Urothelium cell line (cell line): ENCODE measurements at places on chromosomes 3 and 15.
A peak's percentile ranks its signal among the peaks of the same experiment; 100 is the strongest.

DNA sequence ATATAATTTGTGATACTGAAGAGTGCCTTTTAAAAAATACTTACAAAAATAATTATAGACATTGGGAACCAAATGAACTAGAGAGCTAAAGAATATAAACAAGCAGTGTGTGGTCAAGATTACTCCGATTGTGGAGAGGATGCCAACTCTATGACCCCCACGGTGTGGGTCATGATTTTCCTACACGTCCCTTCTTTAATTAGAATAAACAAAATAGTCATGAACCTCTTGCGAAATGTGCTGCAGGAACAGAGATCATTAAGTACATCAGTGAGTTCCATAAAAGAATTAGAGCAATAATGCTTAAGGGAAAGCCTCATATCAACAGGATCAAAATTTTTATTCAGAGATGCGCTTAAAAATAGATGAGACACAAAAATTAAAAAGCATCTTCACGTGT, 476.6 kb upstream of the ROBO1 start:
- no peak for DNase-seq

GRCh38 chr15:94130504-94130903, 100.9 kb upstream of the MCTP2 start:
- DNase-seq, result no peak

DNA sequence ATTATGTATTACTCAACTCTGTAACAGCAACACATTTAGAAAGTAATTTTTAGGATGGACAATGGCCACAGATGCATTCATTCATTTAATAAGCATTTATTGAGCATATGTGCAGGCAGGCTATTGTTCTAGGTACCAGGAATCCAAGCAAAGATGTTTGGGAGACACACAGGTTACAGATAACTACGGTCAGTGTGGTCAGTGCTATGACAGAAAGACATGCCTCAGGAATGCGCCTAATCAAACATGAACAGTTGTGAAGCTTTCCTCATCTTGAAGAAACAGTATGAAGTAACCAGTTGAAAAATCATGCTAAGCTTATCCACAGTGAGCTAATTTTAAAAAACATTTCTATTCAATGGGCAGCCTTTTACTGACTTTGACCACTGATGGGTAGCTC, 155.4 kb upstream of the CCDC54 start:
- DNase-seq, result peak; percentile 31

- DNase-seq, result no peak
Observed at GRCh38 chr3:105653166-105653565, 215.6 kb downstream of the CBLB start.

GRCh38 chr3:80580146-80580545, 812.3 kb upstream of the ROBO1 start:
- DNase-seq, result no peak

DNA sequence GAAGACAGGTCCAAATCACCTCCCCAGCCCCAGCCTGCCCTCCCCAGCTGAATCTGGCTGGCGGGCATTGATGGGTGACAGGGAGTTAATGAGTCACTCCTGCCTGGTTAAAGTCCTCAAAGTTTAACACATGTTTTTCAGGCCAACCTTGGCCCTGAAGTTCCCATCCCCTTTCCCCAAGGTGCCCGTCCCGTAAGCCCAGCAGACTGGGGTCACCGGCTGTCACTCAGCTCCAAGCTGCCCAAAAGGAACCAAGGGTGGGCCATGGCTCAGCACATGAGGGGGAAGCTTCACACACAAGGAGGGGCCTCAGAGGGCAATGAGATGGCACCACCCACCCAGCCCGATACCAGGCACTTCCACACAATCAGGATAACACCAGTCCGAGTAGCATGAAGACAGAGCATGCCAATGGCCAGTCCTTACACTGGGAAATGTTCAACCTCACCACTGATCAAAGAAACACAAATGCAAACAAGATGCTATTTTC, 10.2 kb upstream of the KLF15 start:
- DNase-seq, result no peak

DNA sequence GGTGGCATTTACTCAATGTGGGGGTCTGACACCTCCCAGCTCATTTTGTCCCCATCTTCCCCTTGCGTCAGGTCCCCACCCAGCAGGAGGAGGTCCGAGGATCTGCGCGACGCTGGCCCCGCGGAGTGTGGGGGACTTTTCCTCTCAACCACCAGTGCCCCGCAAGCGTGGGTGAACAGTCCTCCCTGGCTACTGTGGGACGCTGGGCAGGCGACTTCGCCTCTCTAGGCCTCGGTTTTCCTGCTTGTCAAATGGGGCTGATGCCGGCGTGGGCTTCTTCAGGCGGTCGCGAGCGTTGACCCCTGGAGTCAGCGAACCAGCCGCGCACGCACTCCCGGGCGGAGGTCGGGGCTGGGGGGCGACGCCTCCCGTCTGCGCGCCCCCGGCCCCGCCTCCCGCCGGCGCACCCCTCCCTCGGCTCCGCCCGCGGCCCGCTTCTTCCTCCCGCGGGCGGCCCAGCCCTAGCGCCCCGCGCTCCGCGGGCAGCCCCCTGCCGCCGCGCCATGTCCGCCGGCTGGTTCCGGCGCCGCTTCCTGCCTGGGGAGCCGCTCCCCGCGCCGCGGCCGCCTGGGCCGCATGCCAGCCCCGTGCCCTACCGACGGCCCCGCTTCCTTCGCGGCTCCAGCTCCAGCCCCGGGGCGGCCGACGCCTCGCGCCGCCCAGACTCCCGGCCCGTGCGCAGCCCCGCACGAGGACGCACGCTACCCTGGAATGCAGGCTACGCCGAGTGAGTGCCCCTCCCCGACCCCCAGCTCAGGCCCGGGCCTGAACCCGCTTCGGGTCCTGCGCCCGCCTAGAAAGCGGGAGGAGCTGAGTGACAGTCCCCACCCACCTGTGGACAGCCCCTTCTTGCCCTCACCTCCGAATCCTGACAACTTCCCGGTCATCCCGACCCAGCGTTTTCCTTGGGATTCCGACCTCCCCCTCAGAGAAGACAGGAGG, at the start of gene PPM1M:
TSS of gene PPM1M (plus strand) at position 438 of the 942 bp plus-strand sequence. CDS start at position 504, 66 bp downstream.
- DNase-seq, result peak; percentile 77

GRCh38 chr3:143600756-143601718, 247.2 kb downstream of the SLC9A9 start:
- DNase-seq, result no peak

GRCh38 chr3:78706906-78707523, 1060.8 kb downstream of the ROBO1 start:
- no peak for DNase-seq

GRCh38 chr15:43251871-43252250, 14.9 kb downstream of the TGM5 start:
- DNase-seq, result no peak

DNA sequence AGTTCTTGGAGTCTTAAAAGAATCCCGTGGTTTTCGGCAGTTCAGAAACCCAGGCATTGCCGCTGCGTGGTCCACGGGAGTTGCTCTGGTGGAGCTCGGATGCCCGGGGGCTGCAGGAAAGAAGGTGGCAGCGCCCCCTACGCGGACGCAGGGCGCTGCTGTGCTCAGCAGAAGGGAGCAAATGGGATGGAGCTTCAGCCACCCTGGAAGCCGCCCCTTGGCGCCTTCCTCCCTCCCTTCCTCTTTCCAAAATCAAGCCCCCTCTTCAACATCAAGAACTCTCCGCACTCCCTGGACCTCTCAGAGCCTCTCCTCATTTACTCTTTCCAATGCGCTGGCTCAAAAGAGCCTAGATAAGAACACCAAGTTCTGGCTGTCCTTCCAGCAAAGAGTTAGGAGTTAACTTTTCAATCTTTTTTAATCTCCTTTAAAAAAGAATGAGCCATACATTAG, 880 bp upstream of the CHRNA7 start:
- DNase-seq, result peak; percentile 71

GRCh38 chr15:40838756-40839155, 5.1 kb upstream of the SPINT1 start:
- DNase-seq, result no peak

DNA sequence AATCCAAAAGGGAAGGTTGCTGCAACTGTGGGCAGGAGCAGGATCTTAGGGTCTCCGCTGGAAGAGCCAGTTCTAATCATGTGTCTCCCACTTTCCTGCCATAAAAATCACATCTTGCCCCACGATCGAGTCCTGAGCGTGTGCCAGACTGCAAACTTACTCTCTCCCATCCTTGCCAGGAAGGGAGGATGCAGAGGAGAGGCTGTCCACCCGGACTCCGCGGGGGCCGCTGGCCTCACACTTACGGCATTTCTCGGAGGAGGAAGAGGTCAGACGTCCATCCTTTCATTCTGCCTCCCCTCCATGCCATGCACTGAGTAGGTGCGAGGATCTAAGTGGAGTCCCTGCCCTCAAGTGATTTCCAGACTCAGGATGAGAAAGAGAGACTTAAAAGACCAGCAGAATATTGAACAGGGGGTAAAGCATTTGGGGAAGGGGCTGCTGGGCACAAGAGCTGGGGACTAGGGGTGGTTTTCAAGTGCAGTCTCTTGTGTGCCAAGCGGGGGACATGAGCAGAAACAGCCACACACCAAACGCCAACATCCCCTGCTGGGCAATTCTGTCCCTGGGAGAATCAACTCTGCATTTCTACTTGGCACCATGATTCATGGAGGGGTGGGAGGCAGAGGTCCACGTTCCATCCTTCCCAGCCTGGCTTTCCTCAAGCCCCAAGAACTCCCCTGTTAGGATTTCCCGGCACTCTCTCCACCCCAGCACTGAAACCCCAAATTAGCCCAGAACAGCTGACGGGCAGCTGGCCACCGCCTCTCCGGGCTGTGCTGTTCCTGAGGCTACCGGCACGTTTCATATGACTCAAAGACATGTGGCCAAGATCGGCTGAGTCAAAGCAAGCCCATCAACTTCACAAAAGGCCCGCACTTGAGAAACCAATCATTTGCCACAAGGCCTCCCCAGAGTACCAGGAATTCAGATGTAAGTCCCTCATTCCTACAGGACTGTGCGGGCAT, 11.6 kb downstream of the OXTR start:
- DNase-seq, result no peak

- no peak for DNase-seq
Observed at GRCh38 chr15:78389738-78390137, 48.3 kb upstream of the IREB2 start.

- DNase-seq, result no peak
Observed at GRCh38 chr15:49918121-49918520, 200.9 kb downstream of the ATP8B4 start.

DNA sequence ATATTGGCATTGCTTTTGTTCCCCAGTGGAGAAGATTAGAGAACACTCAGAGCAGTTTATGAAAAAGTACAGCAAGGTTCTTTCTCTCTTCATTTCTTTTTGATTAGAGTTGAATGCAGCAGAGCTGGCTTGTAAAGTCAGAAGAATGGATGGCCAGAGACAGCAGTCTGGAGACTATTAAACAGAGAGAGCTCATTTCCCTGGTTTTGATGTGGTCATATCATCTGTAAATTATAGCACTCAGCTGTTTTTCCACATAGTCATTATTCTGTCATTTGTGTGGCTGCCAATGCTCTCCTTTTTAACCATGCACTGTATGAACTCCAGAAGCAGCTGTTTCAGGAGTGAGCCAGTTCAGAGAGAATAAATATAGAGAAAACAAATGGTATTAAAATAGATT, 177.4 kb upstream of the CRBN start:
- DNase-seq, result no peak

GRCh38 chr3:117243657-117244056, 534.1 kb downstream of the TUSC7 start:
- DNase-seq, result no peak

DNA sequence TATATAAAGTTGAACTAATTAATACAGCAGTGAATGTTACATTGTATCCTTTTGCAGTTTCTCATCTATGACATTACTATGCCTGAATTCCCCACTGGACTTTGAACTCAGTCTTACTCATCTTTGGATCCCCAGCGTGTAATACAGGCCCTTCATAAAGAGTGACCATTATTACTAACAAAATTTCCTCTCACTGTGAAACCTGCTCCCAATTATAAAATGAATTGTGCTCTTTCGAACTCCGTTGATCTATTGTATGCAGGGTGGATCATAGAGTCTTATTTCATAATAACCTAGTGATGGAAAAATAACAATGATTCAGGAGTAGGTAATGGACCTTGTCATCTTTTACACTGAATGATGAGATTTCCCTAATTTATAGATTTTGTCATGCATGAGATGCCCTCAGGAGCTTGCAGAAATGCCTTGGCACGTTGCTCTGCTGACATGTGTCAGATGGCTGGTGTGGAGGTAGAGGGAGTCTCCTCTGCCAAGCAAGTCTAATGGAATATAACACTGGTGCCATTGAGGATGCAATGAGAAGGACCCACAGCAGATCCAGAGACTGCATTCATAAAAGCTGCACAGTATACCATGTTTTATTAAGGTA, 25.5 kb downstream of the B3GNT5 start:
- DNase-seq, result no peak

DNA sequence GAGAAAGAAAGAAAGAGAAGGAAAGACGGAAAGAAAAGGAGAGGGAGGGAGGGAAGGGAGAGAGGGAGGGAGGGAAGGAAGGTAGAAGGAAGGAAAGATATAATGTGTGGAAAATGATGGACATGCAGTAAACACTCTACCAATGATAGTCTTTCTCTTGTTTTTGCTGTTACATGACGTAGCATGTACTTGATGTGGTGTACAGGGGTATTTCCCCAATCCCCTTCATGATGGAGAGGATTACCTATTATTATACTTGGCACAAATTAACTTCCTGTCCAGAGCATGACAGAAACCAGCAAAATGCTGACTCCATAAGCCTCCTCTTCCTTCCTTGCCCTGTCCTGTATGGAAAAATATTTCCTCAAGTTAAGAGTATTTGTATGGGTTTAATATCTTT, 124.4 kb downstream of the B3GALNT1 start:
- DNase-seq, result no peak

DNA sequence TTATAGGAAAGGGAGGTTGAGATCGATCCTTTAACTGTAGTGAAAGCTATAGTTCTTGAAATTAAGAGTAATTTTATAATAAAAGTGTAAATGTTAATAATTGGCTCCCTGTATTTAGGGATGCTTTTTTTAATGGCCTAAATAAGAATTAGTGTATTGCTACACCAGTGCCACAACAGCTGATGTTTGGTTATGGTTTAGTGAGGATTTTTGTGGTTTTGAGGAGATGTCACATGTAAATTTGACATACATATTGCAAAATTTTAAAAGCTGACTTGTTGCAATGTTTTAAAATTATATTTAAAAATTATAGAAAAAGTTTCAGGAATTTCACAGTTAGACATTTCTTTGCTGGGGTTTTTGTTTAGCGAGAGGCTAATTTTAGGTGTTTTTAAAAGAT, 3.9 kb downstream of the TSC22D2 start:
- DNase-seq, result no peak

- DNase-seq, result no peak
Observed at GRCh38 chr3:136642711-136643110, 109.5 kb downstream of the STAG1 start.
